ENCODE measurements at places on chromosomes 11 and 22.
A peak's percentile ranks its signal among the peaks of the same experiment; 100 is the strongest.

DNA sequence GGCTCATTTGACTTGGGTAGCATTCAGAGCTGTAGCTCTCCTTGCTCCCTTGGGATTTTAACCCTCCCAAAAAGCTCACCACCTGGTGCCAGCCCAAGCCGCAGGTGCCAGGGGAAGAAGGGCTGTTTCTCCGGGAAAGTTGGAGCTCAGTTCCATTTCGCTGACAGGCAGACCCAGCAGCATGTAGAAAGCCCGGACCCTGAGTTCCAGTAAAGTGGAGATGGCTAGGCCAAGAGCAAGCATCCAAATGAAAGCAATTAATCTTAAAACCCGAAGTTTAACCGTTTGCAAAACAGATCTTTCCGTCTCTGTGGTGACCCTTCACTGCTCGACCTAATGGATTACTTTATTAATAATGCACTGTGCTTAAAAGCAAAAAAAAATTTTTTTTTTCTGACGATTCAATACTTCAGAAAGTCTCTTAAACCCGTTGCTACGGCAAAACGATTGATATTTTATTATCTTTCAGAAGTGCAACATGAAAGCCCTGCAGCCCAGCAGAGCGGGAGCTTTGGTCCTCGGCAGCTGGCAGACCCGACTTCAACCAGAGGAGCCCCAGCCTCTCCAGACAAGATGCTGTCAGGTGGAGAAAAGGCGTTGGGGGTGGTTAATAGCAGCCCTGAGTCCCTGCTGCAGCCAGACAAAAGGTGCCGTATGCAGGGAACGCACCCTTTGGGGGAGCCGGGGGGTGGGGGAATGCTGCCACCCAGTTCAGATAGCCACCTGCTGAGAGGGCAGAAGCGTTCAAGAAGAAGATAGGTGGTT, 3.3 kb downstream of the LMO1 start:
- H3K4me3 ChIP-seq = no peak overlapping the region
- H3K4me1 ChIP-seq = no peaks in the 10 kb centered on the region
- H3K27me3 ChIP-seq = peaks cover 49% of the 10 kb centered on the region
- H3K27ac ChIP-seq = no peak overlapping the region
- no peak for DNase-seq

GRCh38 chr11:91717169-91717568, 507.4 kb upstream of the FAT3 start:
- H3K4me3 ChIP-seq = no peak overlapping the region
- peaks cover 1% of the 10 kb centered on the region for H3K27me3 ChIP-seq
- no peak for DNase-seq
- no peaks in the 10 kb centered on the region for H3K36me3 ChIP-seq

- no peak overlapping the region for H3K27ac ChIP-seq
- no peak for DNase-seq
- no peaks in the 10 kb centered on the region for H3K27me3 ChIP-seq
These were observed 11.8 kb upstream of the SELENOH start for GRCh38 chr11:57729479-57729878.

DNA sequence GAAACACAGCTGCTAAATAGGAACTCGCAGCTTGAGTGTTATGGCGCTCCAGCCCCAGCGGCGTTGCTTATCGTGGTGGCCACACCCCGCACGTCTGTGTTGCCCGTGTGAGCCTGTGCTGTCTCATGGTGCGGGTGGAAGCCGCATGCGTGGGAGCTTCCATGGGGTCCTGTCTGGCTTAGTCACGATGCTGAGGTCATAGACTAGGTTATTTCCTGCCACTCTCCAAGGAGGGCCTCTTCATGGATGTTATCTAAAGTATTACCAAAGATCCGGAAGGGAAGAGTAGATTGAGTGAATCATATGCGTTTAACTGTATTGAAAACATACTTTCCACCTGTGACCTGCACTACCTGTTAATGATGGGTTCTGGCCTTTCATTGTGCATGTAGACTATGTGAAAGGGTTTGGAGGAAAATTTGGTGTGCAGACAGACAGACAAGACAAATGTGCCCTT, 21.7 kb downstream of the CTTN start:
- no peaks in the 10 kb centered on the region for H3K27me3 ChIP-seq
- peaks cover 80% of the 10 kb centered on the region for H3K36me3 ChIP-seq
- no peak overlapping the region for H3K27ac ChIP-seq
- no peak overlapping the region for H3K4me3 ChIP-seq
- H3K4me1 ChIP-seq = peaks cover 10% of the 10 kb centered on the region

GRCh38 chr22:39765661-39766060, 127.9 kb downstream of the ENTHD1 start:
- no peaks in the 10 kb centered on the region for H3K4me1 ChIP-seq
- no peak overlapping the region for H3K4me3 ChIP-seq

- no peak for DNase-seq
- no peaks in the 10 kb centered on the region for H3K36me3 ChIP-seq
- no peak overlapping the region for H3K27ac ChIP-seq
- H3K4me1 ChIP-seq = no peaks in the 10 kb centered on the region
These were observed 353.7 kb downstream of the METTL15 start for GRCh38 chr11:28461846-28462245.

DNA sequence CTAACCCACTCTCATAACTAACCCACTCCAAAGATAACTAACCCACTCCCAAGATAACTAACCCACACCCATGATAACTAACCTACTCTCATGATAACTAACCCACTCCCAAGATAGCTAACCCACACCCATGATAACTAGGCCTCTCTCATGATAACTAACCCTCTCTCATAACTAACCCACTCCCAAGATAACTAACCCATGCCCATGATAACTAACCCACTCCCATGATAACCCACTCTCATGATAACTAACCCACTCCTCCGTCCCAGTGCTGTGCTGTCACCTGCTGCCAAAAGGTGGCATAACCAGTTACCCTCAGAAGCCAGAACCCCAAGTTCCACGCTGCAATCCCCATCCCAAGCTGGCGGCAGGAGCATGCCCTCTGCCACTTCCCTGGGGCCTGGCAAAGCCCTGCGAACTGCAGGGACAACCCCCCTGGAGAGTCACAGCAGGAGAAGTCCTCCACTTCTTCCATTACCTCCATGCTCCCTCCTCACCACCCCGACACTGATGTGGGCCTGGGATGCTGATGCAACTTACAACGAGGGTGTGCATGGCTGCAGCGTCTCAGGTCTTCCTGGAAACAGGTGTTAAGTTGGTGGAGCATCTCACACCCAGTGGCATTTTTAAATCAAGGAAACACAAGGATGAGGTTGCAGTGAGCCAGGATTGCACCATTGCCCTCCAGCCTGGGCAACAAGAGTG, 30.8 kb upstream of the CELSR1 start:
- no peak overlapping the region for H3K27ac ChIP-seq
- H3K4me1 ChIP-seq = peaks cover 7% of the 10 kb centered on the region
- no peak overlapping the region for H3K4me3 ChIP-seq

DNA sequence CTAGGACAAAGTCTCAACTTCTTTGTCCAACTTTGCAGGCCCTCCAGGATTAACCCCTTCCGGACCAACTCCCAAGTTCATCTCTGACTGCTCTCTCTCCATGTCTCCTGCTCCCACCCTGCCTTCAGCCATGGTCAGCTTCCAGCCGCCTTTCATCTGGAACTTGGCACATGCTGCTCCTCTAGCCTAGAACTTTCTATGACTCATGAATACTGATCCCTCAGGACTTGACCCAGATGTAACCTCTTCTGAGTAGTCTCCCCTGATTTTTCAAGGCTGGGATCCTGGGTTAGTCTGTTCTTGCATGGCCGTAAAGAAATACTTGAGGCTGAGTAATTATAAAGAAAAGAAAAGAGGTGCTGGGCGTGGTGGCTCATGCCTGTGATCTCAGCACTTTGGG, 5.2 kb upstream of the SLC15A3 start:
- H3K4me1 ChIP-seq = no peaks in the 10 kb centered on the region
- no peak overlapping the region for H3K27ac ChIP-seq
- H3K27me3 ChIP-seq = no peaks in the 10 kb centered on the region
- H3K4me3 ChIP-seq = no peak overlapping the region
- DNase-seq = no peak

GRCh38 chr11:109507331-109507730, 85.3 kb downstream of the C11orf87 start:
- H3K4me1 ChIP-seq = no peaks in the 10 kb centered on the region
- no peak overlapping the region for H3K27ac ChIP-seq

GRCh38 chr11:74871037-74871436, 77.9 kb downstream of the XRRA1 start:
- H3K27ac ChIP-seq = no peak overlapping the region
- no peak for DNase-seq
- no peak overlapping the region for H3K4me3 ChIP-seq

- H3K27me3 ChIP-seq = peaks cover 14% of the 10 kb centered on the region
- no peak overlapping the region for H3K4me3 ChIP-seq
- peaks cover 8% of the 10 kb centered on the region for H3K4me1 ChIP-seq
- no peak overlapping the region for H3K27ac ChIP-seq
These were observed 83.7 kb downstream of the CDKN1C start for GRCh38 chr11:2801711-2802388.

- no peaks in the 10 kb centered on the region for H3K27me3 ChIP-seq
- no peak for DNase-seq
- H3K27ac ChIP-seq = no peak overlapping the region
- no peaks in the 10 kb centered on the region for H3K4me1 ChIP-seq
- no peak overlapping the region for H3K4me3 ChIP-seq
- H3K36me3 ChIP-seq = no peaks in the 10 kb centered on the region
These were observed 65.0 kb upstream of the PTPRJ start for GRCh38 chr11:47915374-47915773.

GRCh38 chr22:39502789-39503409, 809 bp downstream of the MIEF1 start:
- peak overlapping the region; percentile 83 for H3K4me3 ChIP-seq
- H3K27me3 ChIP-seq = peaks cover 6% of the 10 kb centered on the region
- peaks cover 3% of the 10 kb centered on the region for H3K4me1 ChIP-seq
- H3K36me3 ChIP-seq = peaks cover 37% of the 10 kb centered on the region

- H3K4me3 ChIP-seq = peak overlapping the region; percentile 64
- H3K36me3 ChIP-seq = no peaks in the 10 kb centered on the region
- peaks cover 29% of the 10 kb centered on the region for H3K4me1 ChIP-seq
- H3K27me3 ChIP-seq = no peaks in the 10 kb centered on the region
- H3K27ac ChIP-seq = no peak overlapping the region
These were observed 1.1 kb downstream of the CREB3L1 start for GRCh38 chr11:46278387-46279125.

- no peaks in the 10 kb centered on the region for H3K27me3 ChIP-seq
- H3K36me3 ChIP-seq = no peaks in the 10 kb centered on the region
- H3K4me3 ChIP-seq = no peak overlapping the region
- no peak overlapping the region for H3K27ac ChIP-seq
- no peaks in the 10 kb centered on the region for H3K4me1 ChIP-seq
These were observed 71.2 kb downstream of the CLPB start for GRCh38 chr11:72363112-72363511.

- H3K36me3 ChIP-seq = no peaks in the 10 kb centered on the region
- no peaks in the 10 kb centered on the region for H3K27me3 ChIP-seq
- DNase-seq = no peak
- no peak overlapping the region for H3K4me3 ChIP-seq
- H3K4me1 ChIP-seq = no peaks in the 10 kb centered on the region
- H3K27ac ChIP-seq = no peak overlapping the region
These were observed 216.3 kb downstream of the DDX10 start for GRCh38 chr11:108881131-108881530.

- DNase-seq = no peak
- no peaks in the 10 kb centered on the region for H3K4me1 ChIP-seq
- no peak overlapping the region for H3K27ac ChIP-seq
- H3K4me3 ChIP-seq = no peak overlapping the region
- no peaks in the 10 kb centered on the region for H3K36me3 ChIP-seq
- no peaks in the 10 kb centered on the region for H3K27me3 ChIP-seq
These were observed 14.3 kb upstream of the NAALAD2 start for GRCh38 chr11:90120191-90120590.

GRCh38 chr11:44466531-44467205, 98.8 kb upstream of the CD82 start:
- no peak overlapping the region for H3K4me3 ChIP-seq
- DNase-seq = no peak
- H3K4me1 ChIP-seq = peaks cover 6% of the 10 kb centered on the region
- no peak overlapping the region for H3K27ac ChIP-seq
- H3K36me3 ChIP-seq = no peaks in the 10 kb centered on the region

- no peaks in the 10 kb centered on the region for H3K27me3 ChIP-seq
- no peaks in the 10 kb centered on the region for H3K4me1 ChIP-seq
- H3K27ac ChIP-seq = no peak overlapping the region
- no peak for DNase-seq
These were observed 16.7 kb downstream of the PDE2A start for GRCh38 chr11:72657411-72658100.

GRCh38 chr11:60360621-60361020, 17.7 kb upstream of the MS4A7 start:
- no peak overlapping the region for H3K4me3 ChIP-seq
- no peaks in the 10 kb centered on the region for H3K4me1 ChIP-seq
- no peak for DNase-seq

- DNase-seq = no peak
- no peaks in the 10 kb centered on the region for H3K27me3 ChIP-seq
- H3K4me1 ChIP-seq = no peaks in the 10 kb centered on the region
- H3K36me3 ChIP-seq = no peaks in the 10 kb centered on the region
- H3K4me3 ChIP-seq = no peak overlapping the region
These were observed 48.8 kb downstream of the NAT10 start for GRCh38 chr11:34154059-34154875.

DNA sequence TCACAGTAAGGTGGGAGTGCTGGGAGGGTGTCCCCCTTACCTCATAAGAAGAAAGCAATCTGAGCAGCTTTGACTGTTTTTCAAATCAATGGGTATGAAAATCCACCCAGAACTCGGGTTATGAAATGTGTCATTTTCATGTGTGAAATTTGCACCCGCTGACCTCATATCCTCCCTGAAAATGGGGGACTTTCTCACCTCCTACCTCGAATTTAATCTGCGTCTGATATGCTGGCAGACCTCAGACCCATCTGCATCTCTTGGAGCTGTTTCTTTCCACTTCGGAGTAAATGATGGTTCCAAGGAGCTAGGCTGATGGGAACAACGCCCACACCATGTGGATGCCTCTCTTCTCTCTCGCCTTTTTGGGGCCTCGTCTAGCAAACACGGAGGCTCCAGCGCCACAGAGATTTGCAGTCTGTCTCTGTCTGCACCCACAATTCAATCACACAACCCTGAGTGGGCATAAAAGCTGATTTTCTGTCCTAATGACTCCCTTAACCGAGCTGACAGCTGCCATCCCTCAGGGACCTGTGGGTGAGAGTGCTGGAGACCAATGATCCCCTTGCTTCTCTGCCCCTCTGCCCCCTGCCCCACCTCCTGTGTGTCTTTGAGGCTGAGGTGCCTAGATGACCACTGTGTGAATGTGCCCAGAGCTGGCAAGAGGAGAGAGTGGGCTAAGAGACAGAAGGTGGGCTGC, 71.0 kb downstream of the TRIM29 start:
- no peaks in the 10 kb centered on the region for H3K4me1 ChIP-seq
- no peak for DNase-seq
- H3K27me3 ChIP-seq = no peaks in the 10 kb centered on the region
- no peaks in the 10 kb centered on the region for H3K36me3 ChIP-seq
- no peak overlapping the region for H3K27ac ChIP-seq

GRCh38 chr11:27470826-27471588, 1.6 kb downstream of the LGR4 start:
- DNase-seq = no peak
- no peak overlapping the region for H3K27ac ChIP-seq
- no peaks in the 10 kb centered on the region for H3K36me3 ChIP-seq

All from H1 (cell line).